ENCODE measurements at places on chromosomes 6 and 20.

- DNase-seq = no peak
Observed at GRCh38 chr20:5880326-5880725, 70.0 kb downstream of the TRMT6 start.

GRCh38 chr6:129507846-129508245 lies 202.1 kb downstream of the ARHGAP18 start:
- DNase-seq = no peak

GRCh38 chr6:39553860-39554802 lies 171.1 kb downstream of the KIF6 start:
- no peak for DNase-seq

DNA sequence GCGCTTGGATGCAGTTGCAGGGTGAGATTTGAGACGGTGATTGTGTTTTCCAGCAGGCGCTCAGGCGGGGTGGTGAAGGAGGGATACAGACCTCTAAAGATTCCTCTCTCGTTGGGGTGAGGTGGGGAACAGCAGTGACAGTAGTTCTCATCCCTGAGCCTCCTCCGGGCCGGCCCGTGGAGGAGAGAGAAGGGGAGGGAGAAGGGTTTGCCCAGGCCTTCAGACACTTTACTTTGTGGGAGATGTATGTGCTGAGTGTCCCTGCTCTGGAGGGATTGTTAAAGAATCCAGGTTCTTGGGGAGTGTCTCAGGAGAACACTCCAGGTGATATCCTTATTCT lies 41.0 kb downstream of the PSMB9 start:
- DNase-seq = no peak

GRCh38 chr20:1263853-1264252 lies 2.2 kb upstream of the SNPH start:
- DNase-seq = no peak

All from activated CD4-positive, alpha-beta memory T cell treated with anti-CD3 and anti-CD28 coated beads for 36 hours (primary cell).